ENCODE measurements at places on chromosomes 11 and 22.

DNA sequence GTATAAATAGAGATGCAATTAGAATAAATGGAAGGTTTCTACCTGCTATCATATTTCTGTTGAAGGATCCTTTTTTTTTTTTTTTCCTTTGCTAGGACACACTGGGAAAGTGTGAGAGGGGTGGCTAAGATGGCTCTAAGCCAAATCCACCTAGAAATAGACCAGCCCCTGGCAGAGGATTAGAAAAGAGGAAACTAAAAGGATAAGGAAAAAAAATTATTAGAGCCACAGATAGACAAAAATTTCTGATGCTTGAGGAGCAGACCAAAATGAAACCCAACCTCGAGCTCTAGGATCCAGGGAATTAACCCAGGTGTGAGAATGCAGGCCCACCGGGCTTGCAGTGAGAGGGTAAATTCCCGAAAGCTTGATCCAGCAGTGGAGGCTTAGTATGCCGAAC is 262.3 kb downstream of the CADM1 start:
- DNase-seq, result no peak

GRCh38 chr11:118878163-118878563 is 5.5 kb upstream of the CXCR5 start:
- DNase-seq, result no peak

- no peak for DNase-seq
These were observed 1.2 kb upstream of the LGALS1 start for GRCh38 chr22:37674248-37674647.

- DNase-seq, result no peak
These were observed 83.2 kb upstream of the SYT13 start for GRCh38 chr11:45369313-45369712.

DNA sequence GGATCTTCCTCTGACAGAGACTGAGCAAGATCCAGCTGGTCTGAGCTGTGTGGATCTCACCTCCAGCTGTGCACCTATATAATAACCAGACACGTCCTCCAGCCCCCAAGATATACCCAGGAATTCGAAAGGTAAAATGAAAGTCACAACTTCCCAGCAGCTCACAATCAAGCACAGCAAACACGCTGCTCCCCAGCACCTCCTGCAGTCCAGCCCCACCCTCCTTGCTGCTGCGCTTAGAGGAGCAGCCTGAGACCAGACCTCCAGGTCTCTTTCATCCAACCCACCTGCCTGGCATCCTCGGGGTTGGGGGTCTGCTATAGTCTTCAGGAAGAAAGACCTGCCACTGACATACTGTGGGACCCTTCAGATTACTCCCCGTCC is 3.0 kb upstream of the APOL4 start:
- no peak for DNase-seq

DNA sequence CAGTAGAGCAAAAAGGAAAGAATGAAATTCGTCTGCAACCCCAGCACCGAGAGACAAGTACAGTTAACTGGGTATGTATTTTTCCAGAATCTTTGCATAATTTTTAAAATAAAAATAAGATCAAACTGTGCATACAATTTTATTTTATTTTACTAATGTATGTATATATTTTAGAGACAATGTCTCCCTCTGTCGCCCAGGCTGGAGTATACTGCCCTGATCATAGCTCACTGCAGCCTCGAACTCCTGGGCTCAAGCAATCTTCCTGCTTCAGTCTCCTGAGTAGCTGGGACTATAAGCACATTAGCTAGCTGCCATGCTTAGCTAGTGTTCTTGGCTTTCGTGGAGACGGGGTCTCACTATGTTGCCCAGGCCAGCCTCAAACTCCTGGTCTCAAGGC is 18.8 kb upstream of the DRD2 start:
- no peak for DNase-seq

DNA sequence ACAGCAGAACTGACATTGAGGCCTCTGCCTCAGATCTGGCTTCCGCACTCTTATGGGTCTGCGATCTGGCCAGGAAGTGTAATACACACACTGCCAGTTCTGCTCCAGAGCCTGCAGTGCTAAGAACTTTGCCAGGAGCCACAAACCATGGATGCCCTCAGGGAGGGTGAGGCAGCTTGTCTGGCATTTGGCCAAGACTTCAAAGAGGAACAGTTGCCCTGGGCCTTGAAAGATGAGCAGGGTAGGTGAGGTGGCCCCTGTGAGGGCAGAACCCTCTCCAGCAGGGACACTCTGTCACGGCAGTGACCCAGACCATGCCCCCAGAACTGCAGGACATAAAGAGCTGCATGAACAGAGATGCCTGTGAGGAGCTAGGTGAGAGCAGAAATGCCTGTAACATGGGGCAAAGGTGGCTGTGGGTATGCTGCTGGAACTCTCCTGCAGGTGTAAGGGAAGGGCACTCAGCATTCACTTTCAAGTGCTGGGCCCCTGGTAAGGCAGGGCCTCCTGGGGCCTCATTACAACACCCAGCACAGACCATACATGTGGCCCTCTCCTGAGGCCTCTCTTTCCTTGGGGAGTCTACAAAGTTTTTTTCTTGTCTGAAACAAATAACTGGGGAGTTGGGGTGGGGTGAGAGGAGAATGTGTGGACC is 47.3 kb downstream of the NEU3 start:
- no peak for DNase-seq

DNA sequence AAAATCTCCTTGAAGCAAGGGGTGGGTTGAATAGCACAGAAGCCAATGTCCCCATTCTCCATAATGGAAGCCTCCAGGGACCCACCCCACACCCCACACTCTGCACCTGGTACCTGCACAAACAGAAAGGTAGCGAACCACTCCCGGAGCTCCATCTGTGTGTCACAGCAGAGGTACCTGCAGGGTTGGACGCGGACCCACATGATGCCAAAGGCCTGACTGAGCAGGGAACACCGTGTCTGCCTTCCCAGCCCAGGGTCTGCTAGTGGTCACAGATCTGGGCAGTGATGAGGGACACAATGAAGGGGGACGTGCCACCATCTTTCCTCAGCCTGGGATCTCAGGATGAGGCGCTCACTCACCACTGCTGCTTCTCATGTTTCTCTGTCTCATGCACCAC is 13.1 kb upstream of the PDE2A start:
- no peak for DNase-seq

GRCh38 chr11:128487978-128488377 is 99.4 kb downstream of the ETS1 start:
- DNase-seq, result no peak

GRCh38 chr11:8011371-8011770 is 24.2 kb downstream of the EIF3F start:
- DNase-seq, result no peak

DNA sequence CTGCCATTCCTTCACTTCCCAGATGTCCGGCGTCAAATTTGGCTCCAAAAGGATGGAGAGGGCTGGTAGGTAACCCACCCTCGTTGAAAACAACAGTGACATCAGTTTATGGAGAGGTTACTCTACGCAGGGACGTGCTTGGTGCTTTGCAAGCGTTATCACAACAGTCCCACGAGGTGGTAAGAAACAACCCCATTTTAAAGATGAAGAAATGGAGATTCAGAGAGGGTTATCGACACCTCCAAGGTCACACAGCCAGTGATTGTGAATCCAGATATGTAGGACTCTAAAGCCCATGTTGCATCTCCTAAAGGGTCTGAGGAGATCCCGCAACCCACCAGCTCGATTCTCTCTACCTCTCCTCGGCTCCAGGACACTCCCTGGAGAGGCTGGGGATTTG is 773 bp downstream of the MIAT start:
- DNase-seq, result no peak

- DNase-seq, result no peak
These were observed 58.3 kb upstream of the TCF20 start for GRCh38 chr22:42328784-42329145.

GRCh38 chr22:47152938-47153337 is 390.5 kb downstream of the TBC1D22A start:
- DNase-seq, result no peak

DNA sequence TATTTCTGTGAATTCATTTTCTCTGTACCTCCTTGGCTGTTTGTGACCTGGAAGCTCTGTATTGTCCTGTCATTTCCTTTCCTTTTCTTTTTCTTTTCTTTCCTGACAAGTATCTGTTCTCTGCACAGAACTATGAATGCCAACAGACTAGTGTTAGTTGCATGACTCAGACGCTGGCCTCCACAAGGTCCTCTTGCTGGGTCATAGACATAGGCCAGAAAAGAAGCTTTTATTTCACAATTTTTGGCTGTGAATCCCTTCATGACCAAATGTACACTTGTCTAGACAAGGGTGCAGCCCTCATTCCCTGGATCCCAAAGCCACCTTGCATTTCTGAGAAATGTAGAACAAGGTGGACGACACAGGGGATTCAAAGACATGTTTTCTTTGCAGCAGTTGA is 104.1 kb upstream of the MTNR1B start:
- no peak for DNase-seq

DNA sequence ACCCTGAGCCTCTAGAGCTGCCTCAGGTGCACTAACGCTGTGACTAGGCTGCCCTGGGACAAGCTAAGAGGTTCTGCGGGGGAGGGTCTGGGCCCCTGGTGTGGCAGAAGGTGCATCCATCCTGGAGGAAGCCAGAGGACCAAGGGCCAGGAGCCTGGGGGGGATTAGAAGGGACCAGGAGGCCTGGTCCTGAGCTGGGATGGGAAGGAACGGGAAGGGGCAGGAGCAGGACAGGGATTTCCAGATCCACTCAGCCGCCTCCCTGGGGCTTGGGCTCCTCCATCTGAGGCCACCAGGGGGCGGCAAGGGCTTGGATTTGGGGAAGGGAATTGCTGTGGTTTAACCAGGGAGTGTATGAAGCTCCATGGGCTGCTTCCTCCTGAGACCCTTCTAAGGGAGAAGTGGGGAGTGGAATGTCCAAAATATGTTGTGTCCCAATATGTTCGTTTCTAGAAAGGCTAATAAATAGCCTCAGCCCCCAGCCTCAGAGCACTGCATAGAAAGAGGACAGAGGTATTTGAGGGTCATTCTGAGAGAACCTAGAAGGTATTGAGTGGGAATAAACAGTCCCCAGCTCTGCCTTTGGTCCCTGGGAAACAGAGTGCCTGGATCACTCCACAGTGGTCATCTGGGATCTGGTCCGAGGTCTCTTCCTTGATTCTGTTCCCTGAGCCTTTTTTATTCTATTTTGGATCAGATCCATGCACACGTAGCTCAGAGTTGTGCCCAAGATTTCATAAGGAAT is 17.4 kb upstream of the PRAME start:
- DNase-seq, result no peak

- DNase-seq, result no peak
These were observed 75.5 kb downstream of the MICAL2 start for GRCh38 chr11:12185914-12186313.

DNA sequence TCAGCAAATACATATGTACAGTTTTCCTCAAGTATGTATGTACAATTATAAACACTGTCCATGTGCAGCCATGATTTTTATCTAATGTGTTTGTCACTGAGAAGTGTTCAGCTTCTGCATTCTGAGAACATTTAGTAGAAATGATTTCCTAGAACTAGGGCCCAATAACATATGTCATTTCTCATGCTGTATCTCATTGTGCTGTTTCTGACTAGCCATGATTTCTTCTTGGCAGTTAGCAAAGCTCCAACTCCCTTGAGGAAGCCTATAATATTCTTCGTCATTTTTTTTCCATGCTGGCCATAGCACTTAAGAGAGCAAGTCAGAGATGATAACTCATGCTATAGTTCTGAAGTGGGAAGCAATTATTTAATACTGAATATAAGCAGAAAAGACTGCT is 187.8 kb downstream of the DDX10 start:
- no peak for DNase-seq
